ENCODE measurements at places on chromosomes 7 and 10.

- peak; percentile 64 for DNase-seq
Observed at GRCh38 chr10:95346715-95347401, 56.1 kb upstream of the PDLIM1 start.

DNA sequence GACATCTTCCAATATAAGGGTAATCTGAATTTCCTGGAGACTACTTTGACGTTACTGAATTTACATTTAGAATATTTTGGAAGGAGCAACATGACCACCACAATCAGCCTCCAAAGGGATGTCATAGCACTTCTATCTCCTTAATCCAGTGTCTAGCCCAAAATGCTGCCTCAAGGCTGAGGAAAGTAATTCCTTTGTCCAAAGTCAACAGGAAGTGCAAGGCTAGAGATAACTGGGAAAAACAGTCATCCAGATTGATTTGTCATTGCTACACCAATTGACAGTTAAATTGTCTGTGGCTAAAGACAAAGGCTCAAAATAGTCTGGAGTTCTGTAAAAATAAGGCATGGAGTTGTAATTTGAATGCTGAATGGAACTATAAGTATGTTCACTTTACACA, 3.9 kb upstream of the TFPI2 start:
- no peak for DNase-seq

DNA sequence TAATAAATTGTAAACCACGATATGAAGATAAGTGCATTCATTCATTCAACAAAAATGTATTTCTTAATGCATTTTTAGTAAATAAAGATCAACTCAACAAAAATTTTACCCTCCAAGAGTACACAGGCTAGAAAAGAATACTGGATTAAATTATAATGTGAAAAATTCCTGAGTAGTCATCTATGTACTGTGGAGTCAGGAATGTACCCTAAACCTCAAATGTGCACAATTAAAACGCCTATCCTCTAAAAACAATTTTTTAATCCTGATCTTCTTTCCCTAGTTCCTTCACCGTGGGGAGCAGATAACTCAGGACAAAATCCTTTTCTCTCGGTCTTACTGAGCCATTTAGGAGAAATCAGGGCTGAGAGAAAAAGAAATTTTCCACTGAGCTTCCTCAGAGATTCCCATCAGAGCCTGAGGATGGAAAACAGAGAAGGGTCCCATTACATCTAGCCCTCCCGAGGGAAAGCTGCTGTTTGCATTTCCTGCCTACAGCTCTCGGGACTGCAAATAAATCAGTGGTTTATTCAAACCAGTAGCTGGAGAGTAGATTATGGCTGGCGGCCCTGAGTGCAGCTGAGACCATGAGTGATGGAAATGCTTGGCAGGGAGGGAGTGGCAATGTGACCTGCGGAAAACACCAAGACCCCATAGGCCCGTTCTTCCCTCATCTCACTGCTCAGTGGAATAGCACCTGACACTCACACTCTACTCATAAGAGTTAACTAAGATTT, 7.4 kb downstream of the TAS2R40 start:
- DNase-seq: no peak

DNA sequence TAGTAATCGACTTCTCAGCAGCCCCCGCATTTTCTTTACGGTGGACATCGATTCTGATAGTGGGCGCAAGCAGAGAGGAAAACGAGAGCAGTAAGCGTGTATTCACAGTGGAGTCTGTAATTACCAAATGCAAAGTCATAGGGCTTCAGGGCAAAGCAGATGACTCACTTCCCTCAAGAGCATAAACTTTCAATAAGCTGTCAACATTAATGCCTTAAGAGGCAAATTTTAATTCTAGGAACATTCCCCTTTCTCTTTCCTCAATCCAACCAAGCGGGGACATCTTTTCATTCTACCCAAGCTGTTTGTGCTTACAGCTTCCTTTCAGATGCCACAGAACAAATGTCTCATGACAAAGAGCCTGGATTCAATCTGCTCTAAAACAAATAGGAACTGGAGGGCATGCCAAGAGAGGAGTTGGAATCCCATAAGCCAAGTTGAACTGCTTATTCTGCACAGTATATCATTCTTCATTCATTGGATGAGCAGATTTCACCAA, 48.6 kb downstream of the MALSU1 start:
- peak; percentile 85 for DNase-seq

GRCh38 chr7:21568762-21569161, 25.9 kb downstream of the DNAH11 start:
- no peak for DNase-seq

GRCh38 chr10:127119936-127120335, 76.5 kb downstream of the INSYN2A start:
- no peak for DNase-seq

DNA sequence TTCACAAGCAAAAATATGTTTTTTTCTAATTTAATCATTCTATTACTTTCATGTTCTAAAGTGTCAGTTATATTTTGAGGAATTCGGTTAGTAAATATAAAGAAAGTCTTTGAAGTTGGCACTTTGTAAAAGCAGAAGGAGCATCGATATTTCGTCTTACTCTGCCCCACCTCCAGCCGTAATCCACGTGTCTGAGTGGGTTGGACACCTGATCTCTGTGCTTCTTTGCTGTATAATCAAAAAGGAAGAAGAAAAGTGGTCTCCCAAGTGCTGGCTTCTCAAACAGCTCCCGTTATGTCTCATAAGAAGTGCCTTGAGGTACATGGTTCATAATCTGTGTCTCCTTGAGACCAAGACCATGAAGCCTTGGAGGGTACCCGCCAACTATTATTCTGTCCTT, 19.8 kb downstream of the PRKAR2B start:
- DNase-seq: no peak

- no peak for DNase-seq
Observed at GRCh38 chr7:74475987-74476350, 22.3 kb downstream of the GTF2IRD1 start.

- DNase-seq: no peak
Observed at GRCh38 chr7:24912874-24913514, 67.0 kb downstream of the OSBPL3 start.

GRCh38 chr10:22617516-22617915, 96.9 kb downstream of the PIP4K2A start:
- no peak for DNase-seq

- no peak for DNase-seq
Observed at GRCh38 chr10:11331046-11331577, 280.3 kb downstream of the USP6NL start.

GRCh38 chr7:143848192-143848591, 53.8 kb downstream of the TCAF1 start:
- DNase-seq: no peak

DNA sequence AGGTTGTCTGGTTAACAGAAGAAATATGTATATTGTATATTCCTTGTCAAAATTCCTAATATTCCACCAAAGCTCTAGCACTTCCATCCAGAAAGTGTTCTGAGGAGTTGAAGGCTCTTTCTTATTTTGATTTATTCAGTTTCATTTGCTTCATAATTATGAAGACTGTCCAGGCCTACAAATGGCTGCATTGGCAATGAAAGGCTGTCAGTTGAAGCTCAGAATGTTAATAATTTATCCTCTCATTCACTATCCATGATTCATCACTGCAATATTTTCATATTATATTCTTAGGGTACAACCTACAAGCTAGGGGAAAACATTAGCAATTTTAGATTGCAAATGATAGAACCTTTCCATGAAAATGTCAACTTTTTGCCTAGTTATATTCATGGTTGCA, 57.3 kb downstream of the ARID5B start:
- no peak for DNase-seq

DNA sequence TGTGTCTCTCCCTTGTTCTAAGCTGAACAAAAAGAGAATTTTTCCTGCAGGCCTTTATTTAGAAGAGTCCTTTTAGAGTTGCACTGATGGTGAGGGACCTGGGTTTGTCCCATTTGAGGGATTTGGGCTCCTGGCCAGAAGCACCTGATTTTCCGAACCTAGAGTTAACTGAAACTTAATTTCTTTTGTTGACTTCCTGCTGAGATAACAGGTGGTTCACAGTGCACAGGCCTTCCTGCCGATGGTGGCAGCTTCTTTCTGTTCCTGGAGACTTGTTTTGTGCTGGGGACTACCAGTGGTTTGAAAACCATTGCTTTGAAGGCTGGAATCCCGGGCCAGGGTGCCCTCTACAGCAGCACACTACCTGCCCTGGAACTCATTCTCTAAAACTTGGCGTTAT, 99.2 kb downstream of the SUGCT start:
- DNase-seq: no peak

DNA sequence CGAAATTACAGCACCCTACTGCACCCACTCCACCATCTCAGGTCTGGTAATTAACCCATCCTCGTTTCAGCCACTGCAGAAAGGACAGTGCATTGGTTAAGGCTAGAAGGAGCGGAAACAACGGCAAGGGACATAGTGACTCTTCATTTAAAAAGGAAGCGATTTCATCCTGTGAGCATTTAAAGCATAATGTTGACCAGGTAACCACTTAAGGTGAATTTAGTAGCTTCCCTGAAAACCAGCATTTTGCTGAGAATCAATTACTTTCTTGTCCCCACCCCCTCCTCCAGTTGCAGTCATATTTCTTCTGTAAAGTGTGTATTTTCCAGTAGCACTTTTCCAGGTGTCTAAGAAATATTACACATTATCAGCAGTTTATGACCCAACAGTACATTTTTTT, 821 bp upstream of the JAZF1 start:
- DNase-seq: no peak

DNA sequence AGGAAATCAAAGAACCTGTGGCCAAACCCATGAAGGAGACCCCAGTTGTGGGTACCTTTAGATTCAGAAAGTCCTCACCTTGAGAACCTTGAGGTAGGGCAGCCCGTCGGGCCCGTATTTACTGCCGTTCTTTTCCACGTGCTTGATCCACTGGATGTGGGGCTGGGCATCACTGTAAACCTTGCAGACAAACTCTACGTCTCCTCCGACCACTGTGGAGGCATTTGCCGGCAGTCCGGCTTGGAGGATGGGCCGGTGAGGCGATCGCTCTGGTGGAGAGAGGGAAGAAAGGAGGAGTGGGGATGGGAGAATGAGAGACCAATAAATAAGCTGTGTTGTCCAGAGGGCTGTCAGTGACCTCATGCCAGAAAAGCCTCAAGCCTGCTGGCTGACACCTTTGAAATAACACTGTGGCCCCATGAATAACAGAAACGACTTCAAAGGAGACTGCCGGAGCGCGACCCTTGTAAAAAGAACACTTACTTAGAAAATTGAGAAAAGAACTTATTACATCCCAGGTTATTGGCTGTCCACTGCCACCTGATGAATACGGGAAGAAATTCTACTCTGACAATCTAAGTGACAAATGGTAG, 78.2 kb downstream of the FGFR2 start:
- DNase-seq: no peak

GRCh38 chr7:40604601-40605438, 470.0 kb downstream of the SUGCT start:
- DNase-seq: peak; percentile 9

GRCh38 chr10:105181626-105182025, 540.5 kb downstream of the SORCS3 start:
- DNase-seq: no peak

- no peak for DNase-seq
Observed at GRCh38 chr10:124630551-124630950, 113.6 kb downstream of the FAM53B start.

DNA sequence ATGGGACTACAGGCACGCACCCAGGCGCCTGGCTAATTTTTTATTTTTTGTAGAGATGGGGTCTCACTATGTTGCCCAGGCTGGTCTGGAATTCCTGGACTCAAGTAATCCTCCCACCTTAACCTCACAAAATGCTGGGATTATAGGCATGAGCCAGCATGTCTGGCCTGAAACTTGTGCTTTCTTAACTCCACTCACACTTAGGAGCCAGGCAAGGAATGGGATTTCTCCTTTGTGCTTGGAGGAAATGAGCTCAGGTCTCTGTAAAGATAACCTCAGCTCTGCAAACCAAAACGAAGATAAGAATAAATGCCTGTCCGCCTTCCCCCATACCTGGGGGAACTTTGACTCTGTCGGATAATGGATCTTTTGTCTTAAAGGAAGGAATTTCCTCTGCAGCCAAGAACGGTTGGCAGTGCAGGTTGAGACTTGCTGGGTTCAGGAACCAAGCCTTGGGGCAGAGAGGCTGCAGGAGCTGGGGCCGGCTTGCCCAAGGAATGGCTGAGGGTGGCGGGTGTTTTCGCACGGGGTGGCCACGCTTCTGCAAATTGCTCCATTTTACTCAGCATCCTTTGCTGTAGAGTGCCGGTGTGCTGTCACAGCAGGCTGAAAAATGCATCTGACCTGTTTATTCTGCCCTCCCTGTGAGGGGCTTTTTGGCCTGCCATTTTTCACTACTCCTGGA, 174.2 kb downstream of the KIAA1217 start:
- no peak for DNase-seq

- DNase-seq: no peak
Observed at GRCh38 chr7:30697719-30698460, 15.6 kb upstream of the CRHR2 start.

- DNase-seq: no peak
Observed at GRCh38 chr7:24036033-24036412, 248.0 kb upstream of the NPY start.

DNA sequence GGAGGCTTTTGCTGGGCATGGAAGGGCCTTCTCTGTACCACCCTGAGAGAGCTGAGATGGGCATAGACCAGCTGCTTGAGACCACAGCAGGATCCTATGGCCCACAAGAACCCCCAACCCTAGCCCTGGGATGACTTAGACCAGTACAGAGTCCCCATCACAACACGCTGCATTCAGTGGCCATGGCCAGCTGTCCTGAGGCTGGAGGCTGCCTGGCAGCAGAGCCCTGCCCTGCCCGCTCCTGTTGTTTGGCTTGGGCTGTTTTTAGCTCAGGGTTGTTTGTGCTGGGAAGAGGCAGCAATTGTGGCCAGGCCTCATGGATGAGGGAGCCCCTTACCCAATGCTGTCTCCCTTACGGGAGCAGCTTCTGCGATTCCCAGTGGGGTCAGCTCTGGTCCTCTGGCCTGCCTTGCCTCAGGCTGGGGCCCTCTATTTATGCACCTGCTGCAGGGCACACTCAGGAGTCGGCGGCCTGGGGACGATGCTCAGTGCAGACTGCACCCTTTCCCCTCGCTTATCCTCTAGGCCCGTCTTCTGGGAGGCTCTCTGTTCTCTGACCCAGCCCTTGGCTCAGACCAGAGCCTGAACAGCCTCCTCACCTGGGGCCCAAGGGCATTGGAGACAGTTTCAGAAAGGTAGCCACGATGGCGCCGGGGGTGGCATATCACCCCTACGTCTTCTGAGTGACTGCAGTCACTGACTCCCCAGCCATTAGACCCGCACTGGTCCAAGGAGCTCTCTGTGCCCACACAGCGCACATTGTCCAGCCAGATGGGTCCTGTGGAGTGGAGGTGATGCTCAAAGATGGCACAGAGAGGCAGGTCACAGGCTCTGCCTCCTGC, 6.3 kb downstream of the LOXL4 start:
- DNase-seq: no peak
